ENCODE measurements at places on chromosomes 7 and 10.

GRCh38 chr7:131879424-131879823 lies 323.0 kb upstream of the PODXL start:
- no peak for DNase-seq

- DNase-seq = no peak
Measured at GRCh38 chr7:152568972-152569371, 107.0 kb downstream of the XRCC2 start.

- DNase-seq = no peak
Measured at GRCh38 chr10:124601016-124601415, 139.4 kb downstream of the LHPP start.

- peak; percentile 56 for DNase-seq
Measured at GRCh38 chr10:103660364-103661197, 167.1 kb downstream of the NEURL1 start.

DNA sequence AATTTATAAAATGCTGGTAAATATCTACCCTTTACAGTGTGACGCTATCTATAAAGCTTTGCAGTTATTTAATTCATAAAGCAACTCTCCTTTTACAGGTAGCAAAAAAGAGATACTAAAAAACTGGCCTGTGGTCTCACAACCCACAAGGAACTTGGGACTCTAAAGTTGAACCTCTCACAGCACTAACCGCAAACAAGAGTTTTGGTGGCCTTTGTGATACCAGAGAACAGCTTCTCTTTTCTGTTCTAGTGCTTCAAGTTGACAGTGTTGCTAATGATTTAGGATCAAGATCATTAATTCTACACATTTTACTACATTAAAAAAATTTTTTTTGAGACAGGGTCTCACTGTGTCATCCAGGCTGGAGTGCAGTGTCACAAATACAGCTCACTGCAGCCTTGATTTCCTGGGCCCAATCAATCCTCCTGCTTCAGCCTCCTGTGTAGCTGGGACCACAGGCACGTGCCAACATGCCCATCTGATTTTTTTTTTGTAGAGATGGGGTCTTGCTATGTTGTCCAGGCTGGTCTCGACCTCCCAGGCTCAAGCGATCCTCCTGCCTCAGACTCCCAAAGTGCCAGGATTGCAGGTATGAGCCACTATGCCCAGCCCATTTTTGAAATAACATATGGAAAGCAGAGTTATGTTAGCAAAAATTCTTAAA lies 56.0 kb upstream of the ST8SIA6 start:
- DNase-seq = no peak

GRCh38 chr7:139982927-139983920 lies 79.5 kb downstream of the PARP12 start:
- DNase-seq = no peak

- no peak for DNase-seq
Measured at GRCh38 chr10:77771851-77772250, 134.2 kb upstream of the KCNMA1 start.

DNA sequence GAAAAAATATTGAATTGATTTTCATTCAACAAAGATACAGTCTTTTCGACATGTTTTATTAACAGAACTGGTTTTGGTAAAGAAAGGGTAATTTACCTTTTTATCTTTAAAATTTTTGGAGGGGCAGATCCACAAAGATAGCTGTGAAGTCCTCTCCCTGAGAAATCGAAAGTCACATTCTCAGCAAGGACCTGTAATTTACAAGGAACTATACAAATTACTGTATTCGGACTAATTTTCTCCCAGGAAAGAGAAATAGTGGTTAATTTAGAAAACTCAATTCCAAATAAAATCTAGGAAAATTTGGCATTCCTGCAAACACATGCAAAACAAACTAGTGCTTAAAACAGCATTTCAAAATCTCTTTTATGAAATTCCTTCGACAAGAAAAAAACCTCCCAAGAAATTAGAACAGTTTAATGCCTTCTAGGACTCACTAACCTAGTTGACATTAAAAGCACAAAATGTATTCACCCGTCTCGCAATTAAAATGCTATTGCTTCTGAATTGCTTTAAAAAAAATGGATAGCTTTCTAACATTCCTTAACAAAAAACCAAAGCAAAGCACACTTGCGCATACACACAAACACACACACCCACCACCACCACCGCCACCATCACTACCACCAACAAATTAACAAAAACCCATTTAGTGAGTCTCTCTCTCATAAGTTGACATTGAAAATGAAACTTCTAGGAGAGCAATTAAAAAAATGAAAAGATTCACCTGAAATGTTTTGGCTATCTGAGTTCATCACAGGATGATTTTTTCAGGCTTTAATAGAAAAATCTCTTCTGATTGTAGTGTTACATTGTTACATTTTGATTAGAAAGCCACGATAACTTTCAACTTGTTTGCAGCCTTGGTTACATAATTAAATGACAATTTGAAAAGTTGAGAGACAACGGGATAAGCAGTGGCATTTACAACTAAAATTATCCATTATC lies 4.0 kb upstream of the NKX2-3 start:
- no peak for DNase-seq

DNA sequence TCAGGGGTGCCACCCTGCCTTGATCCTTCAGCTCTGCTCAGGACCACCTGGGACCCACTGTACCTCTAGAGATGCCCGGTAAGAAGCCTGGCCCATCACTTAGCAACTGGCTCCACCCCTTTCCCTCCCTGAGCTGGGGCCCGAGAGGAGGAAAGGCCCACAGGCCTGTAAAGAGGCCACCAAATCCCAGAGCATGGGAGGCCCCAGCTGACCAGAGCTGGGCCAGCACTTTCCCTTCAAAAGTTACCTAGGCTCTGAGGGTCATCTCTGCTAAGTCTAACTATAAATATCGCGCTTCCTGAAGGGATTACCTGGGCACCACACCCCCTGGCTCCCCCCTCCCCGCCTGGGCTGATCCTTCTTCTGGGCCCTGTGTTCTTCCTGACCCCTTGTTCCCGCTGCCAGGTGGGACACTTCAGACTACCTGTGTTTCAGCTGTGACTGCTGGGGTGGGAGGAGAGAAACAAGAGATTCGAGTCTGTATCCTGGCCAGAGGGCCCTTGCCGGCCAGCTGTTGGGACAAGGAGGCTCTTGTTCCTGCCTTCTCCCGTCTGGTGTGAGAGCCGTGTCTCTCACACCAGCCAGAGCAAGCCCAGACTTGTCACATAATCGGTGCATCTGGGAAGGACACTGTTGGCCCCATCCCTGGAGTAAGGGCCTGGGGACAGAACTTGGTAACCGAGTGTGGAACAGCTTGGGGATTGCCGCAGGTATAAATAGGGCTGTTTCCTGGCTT lies 22.8 kb upstream of the ANKRD2 start:
- DNase-seq = peak; percentile 14

GRCh38 chr10:86968271-86968993 lies at the start of gene ADIRF:
ADIRF (plus strand) TSS chr10:86968482; CDS start chr10:86968545, 63 bp downstream.
- DNase-seq = no peak

DNA sequence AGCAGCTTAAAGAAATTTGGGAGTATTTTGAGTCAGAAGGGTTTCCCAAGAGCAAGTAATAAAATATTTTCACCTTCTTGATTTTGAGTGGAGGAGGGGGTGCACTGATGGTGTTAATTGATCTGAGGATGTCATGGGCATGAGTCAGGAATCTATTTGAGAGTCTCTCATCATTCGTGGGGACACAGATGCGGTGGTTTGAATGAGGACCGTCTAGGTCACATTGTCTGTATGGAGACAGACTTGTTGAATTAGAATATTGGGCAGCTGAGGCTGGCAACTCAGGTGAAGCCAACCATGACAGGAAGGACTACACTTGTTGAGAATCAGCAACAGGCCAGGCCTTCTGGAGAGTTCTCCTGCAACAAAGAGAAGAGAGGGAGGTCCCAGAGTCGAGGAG lies 127.0 kb downstream of the INSYN2A start:
- DNase-seq = no peak
